Hepatic stellate cell (primary cell): ENCODE measurements at places on chromosomes 11 and 22.

GRCh38 chr11:121369366-121369765 is 76.8 kb downstream of the SC5D start:
- no peak for DNase-seq

DNA sequence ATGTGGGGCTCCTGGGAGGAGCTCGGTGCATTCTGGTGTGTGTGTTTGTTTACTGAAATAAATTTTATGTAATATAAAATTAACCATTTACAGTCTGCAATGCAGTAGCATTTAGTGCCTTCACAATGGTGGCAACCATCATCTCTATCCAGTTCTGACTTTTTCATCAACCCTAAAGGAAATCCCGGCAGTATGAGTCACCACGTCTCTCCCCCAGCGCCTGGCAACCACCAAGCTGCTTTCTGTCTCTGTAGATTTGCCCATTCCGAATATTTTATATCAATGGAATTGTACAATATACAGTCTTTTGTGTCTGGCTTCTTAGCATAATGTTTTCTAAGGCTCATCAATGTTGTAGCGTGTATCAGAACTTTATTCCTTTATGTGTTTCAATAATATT is 300.5 kb downstream of the MIAT start:
- DNase-seq = no peak

DNA sequence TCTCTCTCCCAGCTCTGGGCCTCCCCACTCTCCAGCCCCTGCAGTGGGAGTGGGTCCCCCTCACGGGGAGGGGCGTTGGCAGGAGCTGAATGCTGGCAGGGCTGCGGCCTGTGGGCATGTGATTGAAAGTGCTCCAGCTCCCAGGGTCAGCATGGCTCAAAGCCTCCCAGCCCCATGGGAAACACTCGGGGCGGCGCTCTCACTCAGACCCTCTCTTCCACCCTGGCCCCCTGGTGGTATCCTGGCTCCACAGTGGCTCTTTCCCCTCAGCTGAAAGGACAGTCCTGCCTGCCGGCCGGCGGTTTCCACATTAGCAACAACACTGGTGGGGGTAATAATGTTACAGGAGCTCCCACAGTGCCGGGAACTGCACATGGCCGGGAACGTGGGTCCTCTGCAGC is 35.5 kb downstream of the POLR3H start:
- no peak for DNase-seq

- no peak for DNase-seq
Observed at GRCh38 chr11:69204246-69204940, 48.7 kb downstream of the SMIM38 start.

DNA sequence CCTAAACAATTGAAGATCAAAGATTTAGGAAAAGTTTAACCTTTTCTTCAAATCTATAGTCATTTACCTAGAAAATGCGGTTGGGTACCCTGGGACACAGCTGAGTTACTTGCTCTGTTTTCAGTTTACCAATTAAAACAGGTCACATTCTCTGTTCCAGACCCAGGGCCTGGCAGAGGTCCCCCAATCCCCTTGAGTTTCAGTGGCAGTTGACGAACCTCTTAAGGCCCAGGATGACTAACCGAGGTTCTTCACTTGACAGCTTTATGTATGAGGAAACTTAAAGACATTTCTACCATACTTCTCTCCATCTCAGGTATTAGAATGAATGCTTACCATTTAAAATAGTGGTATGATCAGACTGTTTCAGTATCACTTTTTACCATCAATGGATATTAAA is 16.3 kb downstream of the LDHAL6A start:
- DNase-seq = no peak

DNA sequence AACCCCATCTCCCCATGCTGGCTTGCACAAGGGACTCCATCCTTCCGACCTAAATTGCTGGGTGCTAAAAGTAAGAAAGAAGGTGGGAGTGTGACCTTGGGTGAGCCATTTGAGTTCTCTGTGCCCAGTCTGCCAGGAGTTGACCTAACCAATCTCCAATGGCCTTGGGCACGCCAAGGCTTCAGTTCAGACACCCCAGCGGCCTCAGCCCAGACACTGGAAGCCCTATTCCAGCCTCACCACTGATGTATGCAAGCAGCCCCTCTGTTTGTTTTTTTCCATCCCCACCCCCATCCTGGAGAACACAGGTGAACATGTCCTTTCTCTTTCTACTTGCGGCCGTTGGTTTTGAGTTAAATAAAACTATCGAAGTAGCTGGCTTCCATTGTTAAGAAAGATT is 31.9 kb downstream of the MYH9 start:
- no peak for DNase-seq

- DNase-seq = no peak
Observed at GRCh38 chr22:48263431-48263765, 1500.9 kb downstream of the TBC1D22A start.

GRCh38 chr11:108872781-108873291 is 208.0 kb downstream of the DDX10 start:
- no peak for DNase-seq

GRCh38 chr22:45877036-45877380 is 100.0 kb downstream of the WNT7B start:
- no peak for DNase-seq

- peak; percentile 18 for DNase-seq
Observed at GRCh38 chr22:30694640-30695350, at the start of gene OSBP2. TSS of gene OSBP2 (plus strand) at chr22:30694874. CDS start at chr22:30694910, 36 bp downstream.

- DNase-seq = no peak
Observed at GRCh38 chr11:8829556-8829955, 81.4 kb upstream of the AKIP1 start.

GRCh38 chr11:79617561-79617960 is 176.7 kb upstream of the TENM4 start:
- no peak for DNase-seq

GRCh38 chr11:57121996-57122395 is 59.8 kb upstream of the LRRC55 start:
- DNase-seq = no peak
